ENCODE measurements at places on chromosomes 2 and 18.

GRCh38 chr2:166436189-166436588, 57.9 kb downstream of the SCN7A start:
- no peak for DNase-seq

DNA sequence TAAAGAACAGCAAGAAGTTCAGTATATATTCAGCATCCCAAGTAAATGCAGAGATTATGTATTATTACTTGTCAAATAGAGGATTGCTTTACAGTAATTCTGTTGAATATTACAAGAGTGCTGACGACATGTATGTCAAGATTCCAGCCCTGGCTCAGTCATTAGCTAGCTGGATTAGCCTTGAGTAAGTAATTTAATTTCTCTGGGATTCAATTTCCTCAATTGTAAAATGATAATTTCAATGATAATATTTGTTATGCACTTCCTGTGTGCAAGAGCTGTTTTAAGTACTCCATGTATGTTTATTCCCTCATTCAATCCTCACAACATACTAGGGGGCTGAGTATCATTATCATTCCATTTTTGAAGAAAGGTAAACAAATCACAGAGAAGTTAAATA, 44.0 kb downstream of the TCF4 start:
- DNase-seq: no peak

DNA sequence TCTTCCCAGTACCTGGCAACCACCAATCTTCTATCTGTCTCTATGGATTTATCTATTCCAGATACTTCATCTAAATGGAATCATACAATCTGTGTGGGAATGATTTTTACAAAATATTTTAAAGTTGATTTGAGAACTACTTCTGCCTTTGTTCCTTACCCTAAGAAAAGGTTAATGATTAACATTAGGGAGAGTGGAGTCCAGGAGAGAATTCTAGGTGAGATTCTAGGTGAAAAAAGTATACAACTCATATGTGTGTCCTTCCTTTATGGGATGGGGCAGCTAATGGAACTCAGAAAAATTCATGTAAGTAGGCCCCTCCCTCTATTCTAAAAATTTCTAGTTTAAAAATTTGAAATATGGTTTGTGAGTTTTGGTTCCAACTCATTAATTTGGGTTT, 35.9 kb upstream of the WDSUB1 start:
- DNase-seq: no peak

- DNase-seq: peak; percentile 89
Observed at GRCh38 chr2:27754138-27754588, 17.4 kb upstream of the MRPL33 start.

- DNase-seq: no peak
Observed at GRCh38 chr2:174005801-174006419, 40.7 kb upstream of the SP3 start.

DNA sequence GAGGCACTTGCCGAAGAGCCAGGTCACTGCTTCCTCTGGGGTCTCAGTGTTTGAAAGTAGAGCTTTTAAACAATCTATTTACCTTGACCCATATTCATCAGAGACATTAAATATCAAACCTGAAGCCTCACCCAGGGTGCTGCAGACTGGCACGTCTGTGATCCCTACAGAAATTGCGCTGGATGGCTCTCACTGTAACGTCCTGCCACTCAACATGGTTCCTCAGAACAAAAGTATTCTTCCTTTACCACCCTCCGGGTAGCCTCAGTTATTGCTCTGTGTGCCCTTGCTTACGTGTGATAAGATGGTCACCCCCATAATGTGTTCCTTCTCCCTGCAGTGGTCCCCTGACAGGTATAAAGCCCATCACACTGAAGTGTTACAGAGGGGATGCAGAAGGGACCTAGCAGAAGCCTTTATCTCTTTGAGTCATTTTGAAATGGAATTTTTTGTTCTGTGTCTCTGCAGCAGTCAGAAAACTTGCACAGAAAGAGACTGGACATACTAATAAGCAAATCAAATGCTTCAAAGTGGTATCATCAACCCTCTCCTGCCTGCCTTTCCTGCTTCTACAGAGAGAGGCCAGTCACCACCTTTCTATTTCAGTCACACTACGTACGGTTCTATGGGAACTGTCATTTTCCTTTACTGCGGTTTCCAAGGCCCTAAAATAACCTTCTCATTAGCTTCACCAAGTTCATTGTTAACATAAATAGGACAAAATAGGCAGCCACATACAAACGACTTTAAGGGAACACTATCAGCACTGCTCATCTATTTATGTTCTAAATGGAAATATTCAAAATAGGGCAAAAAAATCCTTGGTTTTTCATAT, 86.8 kb downstream of the METTL8 start:
- no peak for DNase-seq

All from activated CD4-positive, alpha-beta T cell treated with anti-CD3 and anti-CD28 coated beads, Interleukin-2, amount 50 U/mL, for 48 hours (primary cell).